IMR-90 (cell line): ENCODE measurements at places on chromosomes 12 and 14. TPM values are rescaled to one million over a fixed set of nuclear protein-coding genes. Genes with fewer than 3 reads are reported as not detected.

FAIM2 gene
- 5.0 and 5.3 TPM in 2 replicates for polyA plus RNA-seq

AEBP2 gene
- polyA plus RNA-seq, result 11.7 and 15.5 TPM in 2 replicates

CCDC88C gene
- polyA plus RNA-seq, result 0.11 and 0.17 TPM in 2 replicates

IQSEC3 gene
- polyA plus RNA-seq, result 0.10 TPM in 2 replicates

STON2 gene
- polyA plus RNA-seq, result not detected in 2 replicates

SPTB gene
- 0.03 and 0.07 TPM in 2 replicates for polyA plus RNA-seq

CFAP73 gene
- polyA plus RNA-seq, result not detected in 2 replicates

FOXN4 gene
- polyA plus RNA-seq, result not detected in 2 replicates

NGDN gene
- 43.6 and 48.1 TPM in 2 replicates for polyA plus RNA-seq

HEATR5A gene
- polyA plus RNA-seq, result 12.6 and 14.0 TPM in 2 replicates

KRT78 gene
- not detected in 2 replicates for polyA plus RNA-seq

IGF1 gene
- 0.12 and 0.19 TPM in 2 replicates for polyA plus RNA-seq

TSHR gene
- not detected in 2 replicates for polyA plus RNA-seq

CNTN1 gene
- 0.10 and 0.14 TPM in 2 replicates for polyA plus RNA-seq

BCAT1 gene
- 21.3 and 30.4 TPM in 2 replicates for polyA plus RNA-seq

TAS2R9 gene
- not detected in 2 replicates for polyA plus RNA-seq

SSTR1 gene
- polyA plus RNA-seq, result 5.5 and 5.6 TPM in 2 replicates

CPM gene
- polyA plus RNA-seq, result 1.9 and 2.0 TPM in 2 replicates

P2RX7 gene
- polyA plus RNA-seq, result 0.07 and 0.16 TPM in 2 replicates

TMEM52B gene
- 2.4 and 3.6 TPM in 2 replicates for polyA plus RNA-seq

LIN7A gene
- polyA plus RNA-seq, result 9.1 and 10.8 TPM in 2 replicates

ZBTB42 gene
- 2.3 and 3.6 TPM in 2 replicates for polyA plus RNA-seq

KRT72 gene
- not detected in 2 replicates for polyA plus RNA-seq

ASB8 gene
- polyA plus RNA-seq, result 19.3 and 22.9 TPM in 2 replicates

KCNMB4 gene
- 1.1 TPM in 2 replicates for polyA plus RNA-seq

KRT71 gene
- polyA plus RNA-seq, result not detected in 2 replicates

ATG2B gene
- polyA plus RNA-seq, result 6.1 and 6.9 TPM in 2 replicates

MYH6 gene
- polyA plus RNA-seq, result not detected in 2 replicates

DENND5B gene
- 5.5 and 5.6 TPM in 2 replicates for polyA plus RNA-seq

SETD3 gene
- polyA plus RNA-seq, result 15.9 and 18.8 TPM in 2 replicates

IFT43 gene
- 41.4 and 43.2 TPM in 2 replicates for polyA plus RNA-seq

MBIP gene
- polyA plus RNA-seq, result 16.5 and 17.4 TPM in 2 replicates

TUNAR gene
- not detected in 2 replicates for polyA plus RNA-seq

KRT83 gene
- not detected in 2 replicates for polyA plus RNA-seq

SMCO2 gene
- polyA plus RNA-seq, result 0.19 and 0.33 TPM in 2 replicates

KLRD1 gene
- polyA plus RNA-seq, result under 0.01 and 0.10 TPM in 2 replicates

ANO2 gene
- polyA plus RNA-seq, result 0.22 TPM in 1 of 2 replicates, not detected in the other

CPNE6 gene
- not detected in 2 replicates for polyA plus RNA-seq

ST8SIA1 gene
- not detected in 2 replicates for polyA plus RNA-seq

TMEM30B gene
- polyA plus RNA-seq, result 0.03 and 0.13 TPM in 2 replicates

SYNDIG1L gene
- polyA plus RNA-seq, result not detected in 2 replicates

LRIG3 gene
- polyA plus RNA-seq, result 23.6 and 26.4 TPM in 2 replicates

A2M gene
- 3.2 and 3.6 TPM in 2 replicates for polyA plus RNA-seq

KLRB1 gene
- not detected in 2 replicates for polyA plus RNA-seq

RHEBL1 gene
- polyA plus RNA-seq, result 0.39 and 0.62 TPM in 2 replicates

ANKRD52 gene
- polyA plus RNA-seq, result 35.9 and 36.2 TPM in 2 replicates

NYNRIN gene
- 5.3 and 5.4 TPM in 2 replicates for polyA plus RNA-seq

BICDL1 gene
- polyA plus RNA-seq, result not detected in 2 replicates

OR4K17 gene
- not detected in 2 replicates for polyA plus RNA-seq

KRT79 gene
- polyA plus RNA-seq, result 0.09 and 0.24 TPM in 2 replicates

CLEC2A gene
- polyA plus RNA-seq, result not detected in 2 replicates

OR11G2 gene
- not detected in 2 replicates for polyA plus RNA-seq

FAM90A1 gene
- 0.09 and 0.11 TPM in 2 replicates for polyA plus RNA-seq

DBX2 gene
- polyA plus RNA-seq, result not detected in 2 replicates
